ENCODE measurements at places on chromosomes 6 and 20.

- DNase-seq = no peak
Measured at GRCh38 chr20:1001911-1002681, at the start of gene RSPO4. RSPO4 (minus strand) TSS chr20:1002311; CDS start chr20:1002164, 147 bp downstream.

DNA sequence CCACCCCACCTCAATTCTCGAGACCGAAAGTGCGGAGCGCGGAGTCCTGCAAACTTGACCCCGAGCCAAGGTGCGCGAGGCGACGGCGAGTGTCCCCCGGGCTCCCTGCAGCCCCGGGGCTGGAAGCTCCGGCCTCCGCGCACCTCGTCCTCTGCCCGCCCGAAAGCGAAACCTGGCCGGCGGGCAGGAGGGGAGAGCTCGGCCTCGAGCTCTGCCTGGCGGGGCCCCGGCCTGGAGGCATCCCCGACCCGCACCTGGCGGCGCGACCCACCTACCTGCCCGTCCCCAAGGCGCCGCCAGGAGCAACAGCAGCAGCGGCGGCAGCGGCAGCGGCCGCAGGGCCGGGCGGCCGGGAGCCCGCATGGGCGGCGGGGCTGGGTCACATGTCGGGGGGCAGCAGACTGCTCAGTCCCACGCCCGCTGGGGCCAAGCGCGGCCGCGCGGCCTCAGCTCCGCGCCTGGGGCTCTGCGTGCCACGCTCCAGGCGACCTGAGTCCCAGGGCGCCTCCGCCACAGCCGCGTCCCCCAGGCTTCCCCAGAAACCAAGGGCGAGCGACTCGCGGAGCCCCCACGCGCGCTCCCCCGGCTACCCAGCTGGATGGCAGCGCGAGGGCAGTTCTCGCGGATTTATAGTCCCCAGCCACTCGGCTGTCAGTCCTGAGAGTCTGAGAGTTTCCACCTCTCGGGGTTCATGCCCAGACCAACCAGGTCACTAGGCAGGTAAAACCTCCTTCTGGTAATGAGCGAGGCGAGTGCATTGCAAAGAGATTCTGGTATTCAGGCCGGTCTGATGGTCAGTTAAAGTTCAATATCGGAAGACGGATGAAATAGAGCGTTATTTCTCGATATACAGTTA, at the start of gene IL20RA:
IL20RA (minus strand) TSS at position 600 of the 856 bp plus-strand sequence; CDS start at position 363, 237 bp downstream.
- no peak for DNase-seq

DNA sequence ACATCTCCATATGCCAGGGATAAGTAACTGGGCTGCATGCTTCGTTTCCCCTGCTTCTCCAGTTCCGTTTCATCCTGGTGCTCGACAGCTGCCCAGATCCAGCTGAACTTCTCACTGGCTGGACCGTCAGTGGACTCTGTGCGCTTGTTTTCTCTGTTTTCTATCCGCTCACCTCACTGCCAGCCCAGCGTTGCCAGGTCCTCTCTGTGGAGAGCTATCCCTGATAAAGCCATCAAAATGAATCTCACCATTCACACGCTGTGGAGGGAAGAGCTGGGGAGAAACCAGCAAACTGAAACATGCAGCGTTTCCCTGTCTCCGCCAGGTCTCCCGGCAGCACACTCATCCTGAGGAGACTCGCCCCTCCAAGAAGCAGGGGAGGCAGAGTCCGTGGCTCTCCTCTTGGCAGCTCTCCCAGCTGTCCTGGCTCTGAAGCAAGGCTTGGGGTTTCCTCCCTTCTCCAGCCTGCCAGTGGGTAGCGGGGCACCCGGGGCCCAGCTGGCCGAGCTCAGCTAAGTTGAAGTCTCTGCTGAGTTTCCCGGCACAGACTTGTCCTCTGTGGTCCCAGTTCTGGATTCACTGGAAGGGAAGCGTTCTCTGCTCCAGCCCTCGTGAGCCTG, 160.9 kb downstream of the DTNBP1 start:
- no peak for DNase-seq

- DNase-seq = no peak
Measured at GRCh38 chr6:13586603-13587542, 12.5 kb downstream of the SIRT5 start.

GRCh38 chr6:170355661-170356060, 49.1 kb downstream of the FAM120B start:
- no peak for DNase-seq

- DNase-seq = no peak
Measured at GRCh38 chr6:42385339-42385738, 66.4 kb downstream of the TRERF1 start.

DNA sequence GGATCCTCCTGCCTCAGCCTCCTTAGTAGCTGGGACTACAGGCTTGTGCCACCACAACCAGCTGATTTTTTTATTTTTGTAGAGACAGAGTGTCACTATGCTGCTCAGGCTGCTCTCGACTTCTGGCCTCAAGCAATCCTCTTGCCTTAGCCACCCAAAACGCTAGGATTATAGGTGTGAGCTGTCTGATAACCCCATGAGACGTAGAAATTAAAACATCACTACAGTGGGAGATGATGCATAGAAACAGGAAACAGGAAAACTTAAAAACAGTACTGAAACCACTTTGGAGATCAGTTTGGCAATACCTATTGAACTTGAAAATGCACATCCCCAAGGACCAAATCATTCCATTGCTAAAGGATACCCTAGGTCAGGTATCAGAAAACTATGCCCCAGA, 10.8 kb downstream of the SENP6 start:
- no peak for DNase-seq
